ENCODE measurements at places on chromosomes 16 and 17.

- DNase-seq: no peak
Observed at GRCh38 chr17:41959336-41960095, 7.1 kb upstream of the CNP start.

DNA sequence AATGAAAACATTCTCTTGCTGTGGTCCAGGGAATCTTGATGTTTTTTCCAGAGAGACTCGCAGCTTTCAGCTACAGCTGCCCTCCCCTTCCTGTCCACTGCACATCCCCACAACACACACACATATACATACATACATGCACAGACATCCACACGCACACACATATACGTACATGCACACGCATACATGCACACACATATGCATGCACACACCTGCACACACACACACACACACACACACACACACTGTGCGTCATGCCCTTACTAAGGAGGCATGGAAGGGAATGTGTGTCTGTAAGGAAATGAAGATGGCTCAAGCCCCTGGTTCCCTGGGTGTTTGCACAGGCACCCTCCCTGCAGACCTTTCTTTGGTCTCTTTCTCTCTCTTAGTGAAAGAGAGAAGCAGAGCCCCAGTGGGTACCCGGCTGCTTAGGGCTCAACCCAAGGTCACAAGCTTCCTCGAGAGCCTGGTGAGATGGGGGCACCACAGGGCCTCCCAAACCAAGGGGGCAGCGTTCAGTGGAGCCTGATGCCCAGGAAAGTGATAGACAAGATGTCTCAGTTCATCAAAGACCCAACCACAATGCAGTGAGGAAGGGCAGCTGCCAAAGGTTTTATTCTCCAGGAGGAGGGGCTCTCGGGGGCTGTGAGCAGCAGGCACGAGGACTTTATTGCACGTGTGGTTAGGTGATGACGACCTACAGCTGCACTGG lies 33.3 kb downstream of the TNFRSF13B start:
- DNase-seq: no peak

GRCh38 chr17:83183951-83184506 lies 104.6 kb downstream of the METRNL start:
- no peak for DNase-seq

DNA sequence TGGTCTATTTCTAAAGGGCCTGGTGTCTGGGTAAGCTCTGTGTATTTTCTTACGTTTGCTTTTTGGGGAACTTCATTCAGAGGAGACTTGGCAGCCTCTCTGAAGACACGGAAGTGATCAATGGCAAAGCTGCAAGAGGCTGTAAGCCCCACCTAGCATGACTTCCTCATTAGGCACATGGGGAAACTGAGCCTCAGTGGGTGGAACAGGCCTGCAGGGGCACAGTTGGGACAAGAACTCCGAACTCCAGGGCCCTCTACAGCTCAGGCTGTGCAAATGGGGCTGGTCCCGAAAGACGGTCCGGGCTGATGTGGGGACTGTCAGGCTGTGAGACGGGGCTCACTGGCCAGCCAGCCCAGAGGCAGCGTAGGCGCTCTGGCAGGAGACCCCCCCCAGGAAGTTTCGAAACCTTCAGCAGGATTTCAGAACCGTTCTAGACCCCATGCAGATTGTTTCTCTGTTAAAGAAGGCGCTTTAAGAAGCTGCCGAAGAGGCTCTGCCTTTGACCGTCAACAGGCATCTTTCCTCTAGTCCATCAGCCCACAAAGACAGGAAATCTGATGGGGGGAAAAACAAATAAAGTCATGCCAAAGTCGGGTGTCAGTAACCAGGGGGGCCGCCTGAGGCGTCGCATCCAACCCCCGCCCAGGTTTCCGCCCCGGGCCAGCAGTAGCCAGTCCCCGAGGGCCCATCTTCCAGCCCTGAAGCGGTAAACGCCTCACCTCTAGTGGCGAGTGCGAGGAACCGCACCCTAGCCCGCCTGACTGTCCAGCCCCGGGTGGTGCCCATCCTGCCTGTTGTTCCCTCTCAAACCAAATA lies 79.8 kb upstream of the TBC1D3K start:
- DNase-seq: peak; percentile 17

DNA sequence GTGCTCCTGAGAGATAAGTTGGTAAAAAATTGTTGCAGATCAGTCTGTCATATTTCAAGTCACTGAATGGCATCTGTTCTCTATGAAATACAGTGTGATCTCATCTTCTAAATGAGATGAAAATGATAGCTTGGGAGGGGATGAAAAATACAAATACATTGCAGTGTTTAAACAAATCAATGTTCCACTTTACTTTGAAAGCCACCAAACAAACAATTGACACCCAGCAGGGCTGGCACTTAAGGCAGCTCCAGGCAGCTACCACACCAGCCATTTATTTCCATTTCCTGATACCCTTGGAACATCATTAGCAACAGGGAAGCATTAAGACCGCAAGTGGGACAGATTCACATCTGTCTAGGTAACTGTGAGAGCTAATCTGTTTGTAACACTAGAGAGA lies 827.6 kb upstream of the KIF2B start:
- no peak for DNase-seq

DNA sequence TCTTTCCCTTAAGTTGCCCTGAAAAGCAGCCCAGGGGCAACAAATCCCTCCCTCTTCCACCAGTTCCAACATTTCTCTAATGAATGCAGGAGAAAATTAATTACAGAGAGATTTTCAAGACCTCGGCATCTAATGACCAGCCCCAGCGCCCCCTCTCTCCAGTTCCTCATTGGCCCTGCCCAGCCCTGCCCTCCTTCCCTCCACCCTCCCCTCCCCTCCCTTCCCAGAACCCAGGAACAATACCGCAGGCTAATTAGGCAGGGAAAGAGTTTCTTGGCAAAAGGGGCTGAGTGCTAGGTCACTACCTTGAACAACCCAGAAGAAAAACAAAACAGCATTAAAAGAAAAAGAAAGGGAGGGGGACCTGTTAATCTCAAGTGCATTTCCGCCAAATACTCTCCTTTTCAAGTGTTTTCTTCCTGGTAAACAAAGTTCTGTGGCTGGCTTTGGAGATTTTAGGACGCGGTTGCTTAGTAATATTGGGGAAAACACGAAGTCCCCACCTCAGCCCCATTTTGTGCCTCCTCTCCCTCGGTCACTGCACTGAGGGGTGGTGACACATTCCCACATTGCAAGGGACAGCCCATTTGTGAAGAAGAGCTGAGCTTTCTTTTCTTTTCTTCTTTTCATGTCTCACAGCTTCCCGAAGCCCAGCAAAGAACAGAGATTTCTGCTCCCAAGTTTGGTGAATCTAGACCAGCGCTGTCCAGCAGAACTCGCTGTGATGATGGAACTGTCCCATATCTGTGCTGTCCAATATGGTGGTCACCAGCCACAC lies 215.4 kb downstream of the SOX9 start:
- DNase-seq: no peak

DNA sequence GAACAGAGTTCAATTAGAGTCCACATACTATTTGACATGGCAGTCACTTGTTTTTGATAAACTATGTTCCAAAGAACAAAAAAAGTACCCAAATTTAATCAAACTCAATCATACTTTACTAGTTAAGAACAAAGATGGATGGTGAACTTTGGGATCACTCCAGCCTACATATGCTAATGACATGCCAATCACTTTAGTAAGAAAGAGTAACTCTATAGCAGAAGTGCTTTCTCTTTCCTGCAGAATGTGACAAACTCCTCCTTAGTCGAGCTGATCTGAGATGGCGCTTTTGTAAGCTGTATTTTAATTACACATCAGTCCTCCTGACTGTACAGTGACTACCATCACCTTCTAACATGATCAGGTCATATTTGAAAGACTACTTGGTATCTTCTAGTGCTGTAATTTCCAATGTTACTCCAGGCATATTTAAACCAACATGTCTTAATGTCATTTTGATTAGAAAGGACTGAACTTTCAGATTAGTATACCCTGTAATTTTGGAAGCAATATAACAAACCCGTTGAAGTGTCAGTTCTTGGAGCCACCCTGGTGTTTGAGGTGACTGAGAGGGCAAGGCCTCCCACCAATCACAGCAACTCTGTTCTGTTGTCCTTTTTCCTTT lies 4.1 kb downstream of the NETO2 start:
- DNase-seq: no peak

GRCh38 chr17:31393749-31394146 lies 2.3 kb downstream of the RAB11FIP4 start:
- DNase-seq: no peak

DNA sequence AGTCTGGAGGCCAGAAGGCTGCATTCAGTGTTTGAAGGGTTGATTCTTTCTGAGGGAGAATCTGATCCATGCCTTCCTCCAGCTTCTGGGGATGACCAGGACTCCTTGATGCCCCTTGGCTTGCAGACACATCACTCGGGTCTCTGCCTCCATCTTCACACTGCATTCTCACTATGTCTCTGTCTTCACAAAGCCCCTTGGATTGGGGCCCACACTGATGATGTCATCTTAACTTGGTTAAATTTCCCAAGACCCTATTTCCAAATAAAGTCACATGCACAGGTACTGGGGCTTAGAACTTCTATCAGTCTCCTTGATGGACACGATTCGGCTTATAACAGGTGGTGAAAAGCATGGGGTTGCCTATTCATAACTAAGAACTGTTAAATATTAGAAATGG lies 112.1 kb upstream of the MYOCD start:
- no peak for DNase-seq

GRCh38 chr16:13587181-13587580 lies 332.8 kb upstream of the ERCC4 start:
- DNase-seq: no peak

DNA sequence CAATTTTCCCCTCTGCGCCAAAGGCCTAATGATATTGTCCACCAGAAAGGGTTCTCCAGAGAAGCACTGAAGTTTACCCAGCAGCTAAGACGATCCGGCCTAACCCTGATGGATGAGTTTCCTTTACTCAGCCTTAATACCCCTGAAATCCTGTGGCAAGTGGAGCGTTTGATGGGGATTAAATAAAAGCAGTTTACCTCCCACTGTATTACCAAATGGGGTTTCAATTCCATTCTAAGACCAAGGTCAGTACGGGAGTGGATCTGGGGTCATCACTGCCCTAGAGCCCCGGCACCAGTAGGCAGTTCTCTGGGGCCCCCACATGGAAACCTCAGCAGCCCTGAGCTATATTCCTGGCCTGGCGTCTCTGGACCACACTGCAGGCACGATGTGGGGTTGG lies 97.1 kb upstream of the NOL11 start:
- no peak for DNase-seq

DNA sequence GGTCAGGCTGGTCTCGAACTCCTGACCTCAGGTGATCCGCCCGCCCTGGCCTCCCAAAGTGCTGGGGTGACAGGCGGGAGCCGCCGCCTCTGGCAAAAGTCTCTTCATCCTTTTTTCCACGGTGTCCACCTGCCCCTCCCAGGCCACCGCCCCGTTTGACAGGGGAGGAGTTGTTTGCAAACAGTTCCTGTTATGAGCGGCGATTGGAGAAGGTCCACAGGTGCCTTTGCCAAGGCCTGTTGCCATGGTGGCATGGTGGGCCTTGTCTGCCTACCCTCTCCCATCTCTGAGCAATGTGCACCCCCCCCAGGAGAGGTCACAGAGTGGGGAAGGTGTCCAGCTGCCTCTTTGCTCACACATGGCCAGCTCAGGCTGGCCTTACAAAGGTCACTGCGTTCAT lies 16.0 kb upstream of the RAP1GAP2 start:
- no peak for DNase-seq

GRCh38 chr16:52819808-52820207 lies 232.9 kb downstream of the CHD9NB start:
- no peak for DNase-seq

GRCh38 chr17:7496470-7497183 lies 12.5 kb downstream of the POLR2A start:
- DNase-seq: no peak

GRCh38 chr17:422196-422930 lies 69.8 kb upstream of the RPH3AL start:
- DNase-seq: no peak

- no peak for DNase-seq
Observed at GRCh38 chr17:82049106-82049505, 2.5 kb downstream of the RFNG start.

GRCh38 chr17:9936095-9936494 lies 31.0 kb upstream of the RCVRN start:
- no peak for DNase-seq

- no peak for DNase-seq
Observed at GRCh38 chr16:73047221-73047535, 750 bp downstream of the ZFHX3 start.

DNA sequence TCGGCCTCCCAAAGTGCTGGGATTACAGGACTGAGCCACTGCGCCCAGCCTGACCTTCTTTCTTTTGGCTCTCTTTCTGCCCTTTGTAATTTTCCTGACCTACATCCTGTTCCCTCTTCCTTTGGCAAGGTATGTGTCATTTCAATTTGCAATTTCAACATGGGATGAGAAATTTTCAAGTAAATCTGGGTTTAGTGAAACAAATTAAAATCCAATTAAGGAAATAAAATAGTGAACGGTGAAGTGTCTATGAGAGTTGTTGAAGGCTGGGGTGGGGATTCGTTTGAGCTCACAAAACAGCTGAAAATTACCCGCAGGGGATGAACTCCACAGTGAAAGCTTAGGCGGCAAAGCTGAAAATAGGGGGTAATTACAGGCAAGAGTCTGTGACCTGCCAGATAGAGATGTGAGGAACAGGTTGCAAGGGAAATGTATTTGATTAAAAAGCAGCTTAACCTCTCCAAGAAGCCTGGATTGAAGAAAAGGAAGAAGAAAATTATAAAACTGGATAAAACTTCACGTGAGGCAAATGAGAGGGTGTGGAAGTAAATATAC lies 277.7 kb downstream of the UTP18 start:
- no peak for DNase-seq

GRCh38 chr16:88389621-88390160 lies 6.9 kb downstream of the ZNF469 start:
- DNase-seq: no peak

- no peak for DNase-seq
Observed at GRCh38 chr16:739560-740458, 988 bp downstream of the CIAO3 start.

DNA sequence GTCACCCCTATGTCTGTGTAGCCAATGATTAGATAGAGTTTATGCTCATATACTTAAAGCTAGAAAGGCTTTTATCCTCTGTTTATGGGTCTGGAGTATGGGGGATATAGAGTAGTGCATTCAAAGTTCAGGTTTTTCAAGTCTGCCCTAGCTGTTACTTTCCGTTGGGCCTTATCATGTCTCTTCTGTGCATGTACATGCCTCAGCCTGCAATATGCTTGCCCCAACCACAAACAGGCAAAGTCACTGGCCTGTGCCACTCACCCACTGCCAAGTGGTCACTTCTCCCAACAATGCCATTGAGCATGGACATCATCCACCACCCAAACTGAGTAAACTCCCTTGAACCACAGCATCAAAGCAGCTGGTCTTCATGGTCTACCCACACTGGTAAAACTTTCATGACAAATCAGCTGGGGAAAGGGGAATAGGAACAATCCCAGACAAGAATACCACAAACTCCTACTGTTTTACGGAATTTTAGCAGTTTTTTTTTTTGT lies 70.3 kb upstream of the C17orf78 start:
- no peak for DNase-seq
